Activated CD8-positive, alpha-beta memory T cell treated with anti-CD3 and anti-CD28 coated beads, Interleukin-2, amount 50 U/mL, for 48 hours (primary cell): ENCODE measurements at places on chromosomes 5 and 9.

DNA sequence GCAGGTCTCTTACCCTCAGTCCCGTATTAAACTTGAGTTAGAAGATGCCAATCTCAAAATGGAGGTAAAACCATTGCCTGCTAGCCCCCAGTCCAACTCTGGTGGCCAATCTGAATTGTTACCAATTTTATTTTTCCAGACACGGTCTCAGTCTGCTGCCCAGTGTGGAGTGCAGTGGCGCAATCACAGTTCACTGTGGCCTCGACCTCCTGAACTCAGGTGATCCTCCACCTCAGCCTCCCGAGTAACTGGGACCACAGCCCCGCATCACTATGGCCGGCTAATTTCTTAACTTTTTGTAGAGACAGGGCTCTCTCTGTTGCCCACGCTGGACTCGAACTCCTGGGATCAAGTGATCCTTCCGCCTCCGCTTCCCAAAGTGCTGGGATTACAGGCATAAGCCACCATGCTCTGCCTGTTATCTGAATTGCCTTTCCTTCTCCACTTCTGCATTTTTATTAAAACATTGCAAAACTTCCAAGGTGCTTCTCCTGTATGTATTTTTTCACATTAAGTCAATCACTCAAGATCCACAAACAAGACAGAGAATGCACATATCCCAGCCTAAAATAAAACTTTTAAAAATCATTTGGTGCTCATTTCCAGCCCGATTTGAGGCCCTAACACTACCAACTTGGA lies 2.3 kb downstream of the FANCC start:
- no peak for DNase-seq

- DNase-seq, result no peak
These were observed 47.2 kb upstream of the ARL15 start for GRCh38 chr5:54357408-54358058.

DNA sequence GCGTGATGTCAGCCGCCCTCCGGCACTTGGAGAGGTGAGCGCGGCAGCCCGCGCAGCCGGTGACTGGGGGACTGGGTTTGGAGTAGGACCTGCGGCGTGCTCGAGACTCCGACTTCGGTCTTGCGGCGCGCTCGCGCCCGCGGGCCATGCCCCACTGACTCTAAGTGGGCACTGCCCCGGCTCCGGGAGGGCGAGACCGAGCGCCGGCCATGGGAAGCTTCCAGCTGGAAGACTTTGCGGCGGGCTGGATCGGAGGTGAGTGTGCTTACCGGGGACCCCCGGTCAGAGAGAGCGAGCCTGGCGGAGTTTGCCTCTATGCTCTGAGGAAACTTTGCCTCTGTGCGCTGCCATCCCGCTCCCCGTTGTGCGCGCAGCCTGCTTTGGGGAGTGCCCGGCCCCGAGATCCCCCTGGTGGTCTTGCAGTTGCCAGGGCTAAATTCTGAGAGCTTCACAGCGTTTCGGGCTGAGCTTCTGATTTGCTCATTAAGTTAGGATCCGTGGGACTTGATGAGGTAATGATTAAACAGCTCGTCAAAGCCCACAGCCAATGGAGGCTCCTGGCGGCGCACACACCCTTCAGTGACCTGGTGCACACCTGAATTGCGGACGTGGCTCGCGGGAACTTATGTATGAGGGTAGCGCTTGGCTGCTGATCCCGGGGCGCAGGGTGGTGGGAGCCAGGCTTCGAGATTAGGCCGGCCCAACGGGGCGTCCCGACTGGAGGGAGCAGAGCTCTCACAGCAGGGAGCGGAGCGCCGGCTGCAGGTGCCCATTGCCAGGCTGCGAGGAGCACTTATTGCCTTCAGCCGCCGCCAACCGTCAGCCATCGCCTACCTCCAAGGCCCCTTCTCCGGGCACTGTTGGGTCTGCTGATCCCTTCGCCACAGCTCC lies at the start of gene SLC25A48:
Gene SLC25A48, plus strand, starts transcription at position 25 of the 891 bp plus-strand sequence. Its CDS starts 185 bp downstream, at position 210.
- peak; percentile 77 for DNase-seq

GRCh38 chr9:125460883-125461635 lies 199.4 kb downstream of the GAPVD1 start:
- DNase-seq, result no peak

- no peak for DNase-seq
These were observed 8.2 kb upstream of the SLC46A2 start for GRCh38 chr9:112898872-112899311.

DNA sequence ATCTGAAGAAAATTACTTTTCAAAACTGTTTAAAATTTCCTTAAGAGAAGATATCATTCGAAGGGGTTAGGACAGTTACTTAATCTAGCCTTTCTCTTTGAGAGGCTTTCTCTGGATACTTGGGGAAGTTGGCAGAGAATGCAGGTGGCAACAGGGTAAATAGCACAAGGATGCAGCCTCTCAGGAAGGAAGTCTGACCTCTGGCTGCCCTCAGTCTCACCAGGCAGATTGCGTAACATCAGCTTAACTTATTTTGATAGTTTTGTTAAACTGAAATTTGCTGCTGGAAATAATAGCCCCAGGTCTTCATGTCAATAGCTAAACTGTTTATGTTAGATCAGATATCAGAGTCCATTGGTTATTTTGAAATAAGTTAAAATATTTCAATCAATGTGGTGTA lies 20.4 kb downstream of the CCDC192 start:
- no peak for DNase-seq

DNA sequence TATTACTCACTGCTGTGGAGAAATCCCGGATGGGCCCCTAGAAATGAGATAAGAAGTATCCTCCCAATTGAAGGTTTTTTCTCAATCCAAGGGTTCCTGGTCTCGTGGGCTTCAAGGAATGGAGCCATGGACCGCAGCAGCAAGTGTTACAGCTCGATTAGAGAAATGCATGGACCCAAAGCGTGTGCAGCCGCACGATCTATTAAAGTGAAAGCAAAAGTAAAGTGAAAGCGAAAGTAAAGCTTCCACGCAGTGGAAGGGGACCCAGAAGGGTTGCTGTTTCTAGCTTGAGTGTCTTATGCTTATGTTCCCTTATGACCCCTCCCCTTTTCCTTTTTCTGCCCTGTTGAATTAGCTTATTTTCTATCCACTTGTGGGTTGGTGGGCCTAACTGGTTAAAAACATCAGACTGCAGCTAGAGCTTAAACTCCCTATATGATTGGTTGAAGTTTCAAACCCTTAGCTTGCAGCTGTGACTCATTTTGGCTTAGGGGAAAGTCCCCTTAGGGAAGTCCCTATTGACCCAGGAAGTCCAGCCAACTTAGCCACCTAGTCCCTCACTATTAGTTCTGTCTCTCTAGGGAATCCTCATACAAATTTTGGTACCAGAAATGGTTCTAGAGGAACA lies 1111.8 kb downstream of the TAF11L14 start:
- peak; percentile 58 for DNase-seq

GRCh38 chr5:154371687-154372086 lies 74.1 kb upstream of the SAP30L start:
- no peak for DNase-seq

DNA sequence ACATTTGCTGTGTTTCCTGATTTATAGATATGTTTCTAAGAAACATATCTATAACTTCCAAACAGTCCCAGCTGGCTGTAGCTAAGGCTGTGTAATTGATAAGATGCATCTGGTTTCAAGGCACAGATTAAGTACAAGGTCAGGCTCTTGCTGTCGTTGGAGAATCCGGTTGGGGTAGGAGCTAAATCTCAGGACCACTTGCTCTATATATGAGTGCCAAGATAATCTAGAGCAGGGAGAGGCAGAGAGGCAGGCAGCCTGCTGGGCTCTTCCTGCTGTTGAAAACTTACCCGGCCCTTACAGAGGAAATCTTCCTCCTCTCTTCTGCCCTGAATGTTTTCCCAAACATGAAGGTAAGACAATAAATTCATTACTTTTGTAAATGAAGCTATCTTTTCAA lies at the start of gene C7:
Gene C7, plus strand, starts transcription at position 234 of the 400 bp plus-strand sequence. Its CDS starts 114 bp downstream, at position 348.
- DNase-seq, result no peak

DNA sequence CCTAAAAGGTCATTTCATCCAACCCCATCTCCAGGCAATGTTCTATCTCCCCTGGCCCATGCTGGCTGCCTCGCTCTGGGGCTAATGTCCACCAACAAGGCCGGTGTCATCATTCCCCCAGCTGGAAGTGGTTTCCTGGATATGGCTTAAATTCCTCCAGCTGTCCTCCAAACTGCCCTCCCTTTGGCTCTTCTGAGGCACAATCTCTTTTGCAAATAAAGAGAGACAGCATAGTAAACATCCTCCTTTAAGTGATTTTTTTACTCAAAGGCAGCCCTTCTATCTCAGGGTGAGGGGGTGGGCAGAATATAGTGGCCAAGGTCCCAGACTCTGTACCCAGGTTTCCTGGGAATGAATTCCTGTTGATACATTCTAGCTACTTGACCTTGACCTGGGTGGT lies 117.4 kb upstream of the PANK3 start:
- DNase-seq, result no peak

DNA sequence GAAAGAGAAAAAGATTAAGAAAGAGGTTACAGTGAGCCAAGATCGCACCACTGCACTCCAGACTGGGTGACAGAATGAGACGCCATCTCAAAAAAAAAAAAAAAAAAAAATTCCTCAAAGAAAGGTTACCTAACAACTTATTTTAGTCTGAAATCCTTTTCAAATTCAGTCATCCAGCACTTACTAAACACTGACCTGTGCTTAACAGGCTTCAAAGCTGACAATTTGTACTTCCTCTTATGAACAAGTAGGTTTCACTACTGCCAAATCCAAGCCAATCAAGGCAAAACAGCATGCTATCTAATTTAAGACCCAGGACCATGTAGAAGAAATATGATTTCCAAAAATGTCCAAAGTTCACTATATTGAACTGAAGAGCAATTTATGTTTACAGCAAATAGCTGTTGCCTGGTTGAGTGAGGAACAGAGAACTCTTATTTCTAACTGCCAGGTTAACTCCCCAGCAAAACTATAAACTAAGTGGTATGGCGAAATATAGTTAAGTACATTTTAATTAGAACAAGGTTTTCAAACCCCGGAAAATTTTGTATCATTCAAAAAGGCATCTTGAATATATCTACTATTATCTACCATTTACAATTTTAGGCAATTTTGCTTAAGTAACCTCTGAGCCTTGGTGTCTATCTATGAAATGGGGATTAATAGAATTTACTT lies 13.4 kb downstream of the PWWP2A start:
- DNase-seq, result no peak

DNA sequence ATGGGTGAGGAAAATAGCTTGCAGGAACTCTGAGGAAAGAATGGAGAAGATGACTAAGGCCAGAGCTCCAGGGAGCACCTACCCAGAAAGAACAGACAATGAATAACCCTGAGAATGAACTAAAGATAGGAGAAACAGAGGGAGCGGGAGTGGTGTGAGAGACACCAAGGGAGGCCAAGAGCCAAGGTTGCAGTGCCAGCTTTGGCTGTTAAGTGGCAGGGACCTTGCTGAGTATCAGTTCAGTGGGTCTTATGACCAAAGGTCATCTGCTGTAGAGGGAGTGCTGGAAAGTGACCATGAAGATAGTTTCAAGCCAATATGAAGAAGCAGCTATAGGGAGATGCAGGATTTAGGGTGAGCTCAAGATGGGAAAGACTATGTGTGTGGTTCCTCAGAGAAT lies 16.7 kb downstream of the P4HA2 start:
- DNase-seq, result no peak

GRCh38 chr9:88722753-88723152 lies 187.8 kb downstream of the NXNL2 start:
- DNase-seq, result no peak

GRCh38 chr9:6818292-6818922 lies 60.6 kb downstream of the KDM4C start:
- no peak for DNase-seq

DNA sequence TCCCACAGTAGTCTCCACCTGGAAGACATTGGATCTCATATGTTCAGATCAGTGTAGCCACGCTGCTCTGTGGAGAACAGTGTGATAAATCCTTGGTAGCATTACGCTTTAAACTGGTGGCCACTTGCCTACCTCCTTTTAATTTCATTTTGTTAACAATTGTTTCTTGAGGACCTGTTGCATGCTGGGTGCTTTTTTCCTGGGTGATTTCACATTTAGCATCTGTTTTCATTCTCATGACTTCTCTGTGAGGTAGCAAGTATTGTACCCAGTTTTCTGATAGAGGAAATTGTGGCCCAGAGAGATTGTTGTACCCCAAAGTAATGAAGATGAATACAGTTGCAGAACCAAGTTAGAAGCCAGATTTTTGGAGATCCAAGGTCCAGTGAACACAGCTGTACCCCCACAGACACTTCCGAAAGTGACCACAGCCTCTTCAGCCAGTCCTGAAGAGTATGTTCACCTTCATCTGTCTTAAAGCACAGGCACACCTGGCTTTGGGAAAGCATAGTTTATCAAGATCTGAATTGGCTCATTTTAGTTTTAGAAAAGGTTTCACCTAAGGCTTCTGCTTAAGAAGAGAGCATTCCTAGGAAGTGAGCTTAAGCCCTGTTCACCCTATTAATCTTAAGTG lies 75.2 kb downstream of the F2RL2 start:
- DNase-seq, result no peak

DNA sequence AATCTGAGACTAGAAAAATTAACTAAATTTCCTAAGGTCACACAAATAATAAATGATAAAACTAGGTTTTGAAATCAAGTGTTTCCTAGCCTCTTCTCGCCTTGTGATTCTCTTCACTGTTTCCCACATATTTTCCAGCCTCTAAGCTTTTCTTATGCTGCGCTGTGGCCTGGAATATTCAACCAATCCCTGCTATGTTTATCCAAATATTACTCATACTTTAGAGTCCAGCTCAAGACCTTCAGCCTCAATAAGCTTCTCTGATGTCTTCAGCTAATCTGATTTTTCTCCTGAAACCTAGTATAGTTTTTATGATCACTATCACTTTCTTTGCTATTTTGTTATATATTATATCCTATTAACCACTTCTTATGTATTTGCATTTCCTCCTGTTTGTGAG lies 303.1 kb upstream of the CDH6 start:
- DNase-seq, result no peak

DNA sequence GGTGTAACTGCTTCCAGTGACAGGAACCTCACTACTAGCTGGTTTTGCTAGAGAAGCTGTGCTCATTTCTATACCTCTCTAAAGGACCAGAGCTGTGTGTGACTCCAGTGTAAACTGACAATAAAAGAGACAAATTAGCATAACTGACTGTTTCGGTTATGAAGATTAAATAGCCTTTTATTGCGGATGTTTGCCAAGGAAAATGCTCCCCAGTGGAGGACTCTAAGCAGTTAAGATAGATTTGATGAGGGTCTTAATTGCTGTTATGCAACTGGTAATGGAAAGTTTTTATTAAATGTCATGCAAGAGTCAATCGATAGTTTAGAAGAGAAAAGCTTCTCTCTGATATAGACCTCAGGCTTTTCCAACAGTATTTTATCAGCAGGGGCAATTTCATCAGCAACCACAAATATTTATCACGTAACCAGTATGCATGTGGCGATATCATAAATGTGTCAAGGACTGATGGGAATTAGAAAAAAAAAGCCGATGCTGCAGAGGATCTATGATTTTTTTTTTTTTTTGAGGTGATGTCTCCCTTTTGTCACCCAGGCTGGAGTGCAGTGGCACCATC lies 275.2 kb upstream of the DMAC1 start:
- DNase-seq, result no peak

GRCh38 chr5:106454651-106455415 lies 1215.9 kb downstream of the EFNA5 start:
- DNase-seq, result no peak

GRCh38 chr5:36777105-36777757 lies 99.3 kb upstream of the NIPBL start:
- DNase-seq, result no peak

GRCh38 chr5:122697191-122697590 lies 77.7 kb upstream of the SNX2 start:
- no peak for DNase-seq

GRCh38 chr9:90834828-90835595 lies 33.4 kb downstream of the SYK start:
- DNase-seq, result no peak

- DNase-seq, result no peak
These were observed 29.6 kb downstream of the NOTCH1 start for GRCh38 chr9:136516191-136516654.
